H1 (cell line): ENCODE measurements at places on chromosomes 11 and 22. TPM values are rescaled to one million over a fixed set of nuclear protein-coding genes. Genes with fewer than 3 reads are reported as not detected.

FGF4 gene
- total RNA-seq: 2.0 TPM in 2 replicates

SNAP29 gene
- 11.2 and 15.0 TPM in 2 replicates for total RNA-seq

TANGO2 gene
- 10.1 and 13.6 TPM in 2 replicates for total RNA-seq

PARVG gene
- 0.37 and 0.50 TPM in 2 replicates for total RNA-seq

TENM4 gene
- 7.2 and 8.8 TPM in 2 replicates for total RNA-seq

DNA sequence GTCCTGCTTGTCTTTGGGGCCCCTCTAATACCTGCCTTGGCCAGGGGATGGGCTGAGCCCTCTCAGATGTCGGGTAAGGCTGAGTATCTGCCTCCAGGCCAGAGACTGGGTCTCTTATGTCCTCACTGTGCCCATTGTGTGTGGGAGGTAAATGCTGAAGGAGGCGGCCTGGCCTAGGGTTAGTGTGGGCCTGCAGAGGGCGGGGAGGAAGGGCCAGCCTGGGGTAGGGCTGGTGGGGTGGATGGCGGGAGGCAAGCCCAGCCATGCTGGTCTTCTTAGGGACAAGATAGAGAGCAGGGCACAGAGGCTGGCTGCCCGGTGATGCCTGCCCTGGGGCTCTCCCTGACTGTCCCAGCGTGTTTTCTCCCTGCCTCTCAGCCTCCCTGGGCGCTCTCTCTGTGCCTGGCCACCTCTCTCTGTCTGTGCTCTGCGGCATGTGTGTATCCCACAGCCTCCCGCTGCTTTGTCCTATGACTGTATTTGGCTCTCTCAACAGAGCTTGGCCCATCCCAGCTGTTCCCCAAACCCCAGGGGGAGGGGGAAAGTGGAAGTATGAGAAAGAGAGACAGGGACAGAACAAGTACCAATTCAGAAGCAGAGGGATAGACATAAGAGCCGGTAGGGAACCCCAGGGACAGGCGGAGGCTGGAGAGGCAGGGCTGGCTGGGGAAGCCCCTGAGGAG, 57.0 kb downstream of the PDE2A start:
- DNase-seq: no peak

- no peak for DNase-seq
Observed at GRCh38 chr11:16816358-16817270, 78.2 kb downstream of the C11orf58 start.

GRCh38 chr11:74070723-74071492, 62.0 kb upstream of the UCP3 start:
- no peak for DNase-seq

DNA sequence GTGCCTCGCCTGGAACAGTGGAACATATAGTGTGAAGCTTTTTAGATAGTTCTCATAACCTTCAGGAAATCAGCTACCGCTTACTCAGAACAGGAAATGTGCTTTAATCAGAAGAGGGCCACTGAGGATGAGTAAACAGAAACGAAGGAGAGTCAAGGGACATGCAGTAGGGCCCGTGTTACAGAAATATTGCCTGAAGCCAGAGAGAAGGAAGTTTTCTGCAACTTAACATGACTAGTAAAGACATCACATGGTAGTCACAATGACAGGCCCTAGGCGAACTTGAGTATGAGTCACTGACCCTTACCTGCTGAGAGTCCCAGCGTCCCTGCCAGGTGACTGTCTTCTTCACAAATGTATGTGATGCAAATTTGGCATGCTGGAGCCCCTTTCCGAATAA, 39.4 kb downstream of the CARD18 start:
- no peak for DNase-seq

- DNase-seq: no peak
Observed at GRCh38 chr11:17605651-17606122, 58.6 kb downstream of the OTOG start.

GRCh38 chr22:26579331-26579886, 10.5 kb downstream of the TPST2 start:
- DNase-seq: no peak

DNA sequence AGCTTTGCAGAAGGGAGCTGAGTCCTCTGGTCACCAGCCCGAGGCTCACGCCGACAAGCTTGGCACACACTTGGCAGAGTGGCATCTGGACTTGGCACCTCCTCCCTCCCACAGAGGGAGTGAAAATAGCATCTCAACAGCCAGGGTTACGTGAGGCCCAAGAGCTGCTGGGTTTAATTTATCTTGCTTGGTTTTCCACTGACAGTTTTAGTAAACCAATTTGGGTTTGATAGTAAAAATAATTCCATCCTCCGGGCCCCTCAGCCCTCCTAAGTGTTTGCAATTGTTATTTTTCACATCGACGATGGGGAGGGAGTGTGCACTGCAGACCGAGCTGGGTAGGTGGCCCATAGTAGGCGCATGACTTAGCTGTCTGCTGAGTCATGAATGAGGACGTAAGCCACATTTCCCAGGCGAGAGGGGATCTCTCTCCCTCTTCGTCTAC, 107.6 kb upstream of the ASPHD2 start:
- DNase-seq: no peak

- no peak for DNase-seq
Observed at GRCh38 chr11:87966694-87967093, 208.5 kb downstream of the RAB38 start.

DNA sequence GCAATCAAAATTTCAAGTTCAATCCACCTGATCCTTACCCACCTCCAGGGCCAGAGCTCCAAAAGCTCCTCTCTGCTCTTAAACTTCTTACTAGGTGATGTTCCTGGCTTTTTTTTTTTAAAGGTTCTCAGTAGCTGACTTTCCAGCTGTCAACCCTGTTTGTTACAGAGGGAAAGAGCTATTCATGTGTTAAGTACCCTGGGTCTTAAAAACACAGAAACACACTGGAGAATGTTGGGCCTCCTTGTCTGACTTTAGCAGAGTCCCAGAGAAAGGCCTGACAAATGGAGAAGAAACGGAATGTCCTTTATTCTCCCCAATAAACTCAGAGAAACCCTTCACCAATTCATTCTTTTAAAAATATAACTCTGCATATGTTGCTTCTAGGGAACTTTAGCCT, 3.2 kb downstream of the LRRC4C start:
- no peak for DNase-seq

GRCh38 chr11:45736424-45736823, 68.5 kb upstream of the SLC35C1 start:
- DNase-seq: no peak

DNA sequence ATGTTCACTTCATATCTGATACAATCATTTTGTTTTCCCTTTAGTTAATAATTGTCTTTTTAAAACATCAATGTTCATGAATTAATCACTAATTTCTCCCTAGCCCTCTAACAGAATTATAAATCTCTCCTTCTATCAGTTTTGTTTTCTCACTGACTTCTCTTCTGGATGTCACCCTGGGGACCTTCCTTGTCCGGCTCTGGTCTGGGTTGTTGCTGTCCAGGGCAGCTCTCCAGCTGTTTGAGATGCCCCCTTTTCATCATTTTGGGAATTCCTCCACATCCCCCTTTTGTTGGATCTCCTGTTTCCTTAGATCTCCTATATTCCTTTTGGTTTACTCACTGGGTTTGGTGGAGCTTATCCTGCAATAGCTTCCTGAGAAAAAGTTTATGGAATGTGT, 35.6 kb upstream of the PSMA1 start:
- DNase-seq: no peak

GRCh38 chr22:25021976-25022711, 69.6 kb downstream of the KIAA1671 start:
- DNase-seq: no peak

- no peak for DNase-seq
Observed at GRCh38 chr22:49344656-49345055, 483.0 kb downstream of the BRD1 start.

DNA sequence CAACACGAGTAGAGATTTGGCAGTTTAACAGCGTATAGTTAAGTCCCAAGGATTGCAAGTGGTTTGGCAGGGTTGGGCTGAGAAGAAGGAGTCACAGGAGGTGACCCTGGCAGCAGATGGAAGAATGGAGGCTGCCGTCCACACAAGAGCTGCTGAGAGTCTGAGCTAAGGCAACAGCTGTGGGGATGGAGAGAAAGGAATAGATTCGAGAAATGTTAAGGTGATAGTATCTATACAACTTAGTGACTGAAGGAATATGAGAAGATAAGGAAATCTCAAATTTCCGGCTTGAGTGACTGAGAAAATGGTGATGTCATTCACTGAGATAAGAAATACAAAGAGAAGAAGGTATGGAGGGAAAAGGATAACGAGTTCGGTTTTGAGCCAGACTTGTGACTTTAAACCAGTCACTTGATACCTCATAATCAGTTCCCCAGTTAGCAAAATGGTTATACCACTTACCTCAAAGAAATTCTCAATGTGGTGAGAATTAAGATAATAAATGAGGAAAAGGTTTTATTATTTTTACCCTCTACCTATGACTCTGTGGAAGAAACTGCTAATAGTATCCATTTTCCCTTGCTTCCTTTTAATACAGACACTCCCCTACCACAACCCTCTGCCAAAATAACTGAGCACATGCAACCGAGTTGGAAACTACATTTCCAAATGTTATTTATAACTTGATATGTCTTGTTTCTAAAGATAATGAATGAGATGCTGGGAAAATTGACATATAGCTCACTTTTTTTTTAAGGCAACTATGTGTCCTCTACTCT, 30.7 kb downstream of the FAM168A start:
- DNase-seq: no peak

DNA sequence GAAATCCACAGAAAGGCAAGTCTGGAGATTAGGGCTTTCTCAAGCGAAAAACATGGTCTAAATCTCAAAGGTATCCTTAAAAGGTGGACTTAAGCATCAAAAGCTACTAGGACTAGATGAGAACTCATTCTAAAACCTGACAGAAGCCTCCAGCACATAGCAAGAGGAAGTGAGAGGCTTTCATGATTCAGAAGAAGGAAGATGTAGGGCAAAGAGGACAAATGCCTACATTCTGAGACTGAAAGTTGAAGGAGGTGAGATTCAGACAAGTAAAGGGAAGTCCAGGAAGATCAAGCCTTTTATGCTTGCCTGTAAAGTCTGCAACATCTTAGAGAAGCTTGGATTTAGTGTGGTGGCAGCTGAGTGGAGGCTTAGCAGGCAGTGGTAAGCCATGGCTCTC, 98.9 kb downstream of the PGR start:
- DNase-seq: no peak

- no peak for DNase-seq
Observed at GRCh38 chr11:61694946-61695706, 14.9 kb downstream of the DAGLA start.

DNA sequence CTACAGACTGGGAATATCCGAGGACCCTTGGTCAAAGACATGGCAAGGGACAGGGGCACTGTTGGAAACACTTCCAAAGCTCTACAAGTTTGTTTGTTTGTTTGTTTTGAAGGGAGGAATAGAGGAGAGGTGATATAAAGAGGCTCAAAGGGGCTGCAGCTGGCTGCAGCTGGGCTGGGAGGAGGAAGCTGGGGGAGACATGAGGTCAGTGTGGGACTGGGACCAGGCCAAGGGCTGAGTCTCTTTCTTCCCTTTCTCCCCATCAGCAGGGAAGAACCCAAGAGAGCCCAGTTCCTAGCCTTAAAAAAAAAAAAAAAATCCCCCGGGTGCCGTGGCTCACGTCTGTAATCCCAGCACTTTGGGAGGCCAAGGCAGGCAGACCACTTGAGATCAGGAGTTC, 5.0 kb downstream of the RHOG start:
- DNase-seq: no peak

- no peak for DNase-seq
Observed at GRCh38 chr11:1919391-1920127, at the start of gene TNNT3. Gene TNNT3 (plus strand): TSS chr11:1919703. CDS start chr11:1922875, 3,172 bp downstream.

- DNase-seq: peak; percentile 34
Observed at GRCh38 chr11:69218946-69219720, 63.4 kb downstream of the SMIM38 start.

DNA sequence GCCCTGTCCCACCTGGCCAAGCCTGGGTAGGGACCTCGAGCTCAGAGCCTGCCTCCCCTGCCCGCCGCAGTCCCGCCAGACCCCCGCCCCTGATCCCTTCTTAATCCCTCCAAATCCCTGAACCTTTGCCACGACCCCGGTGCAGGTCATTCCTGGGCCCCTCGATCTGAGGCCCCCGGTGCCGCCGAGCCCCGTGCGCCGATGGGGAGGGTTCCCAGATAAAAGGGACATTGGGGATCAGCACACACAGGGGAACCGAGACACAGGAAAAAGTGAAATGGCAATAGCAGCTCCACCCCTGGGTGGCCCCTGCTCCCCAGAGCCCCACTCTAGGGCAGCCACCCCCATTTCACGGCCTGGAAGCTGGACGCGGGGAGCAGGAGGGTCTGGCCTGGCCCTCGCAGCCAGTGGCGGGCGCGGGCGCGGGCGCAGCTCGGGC, 1.3 kb upstream of the WNT7B start:
- no peak for DNase-seq

DNA sequence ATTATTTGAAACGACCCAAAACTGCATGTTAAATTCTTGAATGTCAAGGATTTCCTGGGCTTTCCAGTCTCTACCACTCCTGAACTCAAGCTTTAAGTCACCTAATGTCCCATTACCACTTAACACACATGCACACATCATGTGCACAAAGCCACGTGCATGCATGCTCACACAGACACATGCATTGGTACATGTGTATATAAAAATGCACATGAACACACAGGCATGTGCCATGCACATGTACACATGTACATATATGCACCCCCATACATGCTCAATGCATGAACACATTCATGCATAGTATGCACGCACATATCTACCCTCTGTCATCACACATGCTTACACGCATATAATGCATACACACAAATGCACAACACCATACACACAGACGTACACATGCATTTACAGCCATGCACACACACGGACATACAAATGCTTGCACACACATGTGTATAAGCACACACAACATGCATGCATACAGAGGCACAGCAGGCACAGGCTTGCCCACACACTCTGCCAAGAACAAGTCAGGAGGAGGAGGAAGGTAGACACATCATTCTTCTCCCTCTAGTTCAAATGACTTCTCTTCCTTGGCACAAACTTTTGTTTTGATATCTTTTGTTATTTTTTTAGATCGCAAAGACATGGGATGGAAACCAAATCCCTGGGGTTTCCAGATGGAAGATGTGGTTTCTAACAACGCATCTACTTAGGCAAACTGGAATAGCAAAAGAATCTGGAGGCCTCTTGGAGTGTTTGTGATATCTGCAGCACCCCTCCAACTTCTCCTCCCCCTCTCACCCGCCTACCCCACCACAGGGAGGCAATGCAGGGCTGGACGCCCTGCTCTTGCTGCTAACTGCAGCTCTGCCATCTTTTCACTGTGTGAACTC, 24.6 kb downstream of the RASD2 start:
- no peak for DNase-seq

- DNase-seq: no peak
Observed at GRCh38 chr22:23213581-23214334, 33.4 kb downstream of the BCR start.

DNA sequence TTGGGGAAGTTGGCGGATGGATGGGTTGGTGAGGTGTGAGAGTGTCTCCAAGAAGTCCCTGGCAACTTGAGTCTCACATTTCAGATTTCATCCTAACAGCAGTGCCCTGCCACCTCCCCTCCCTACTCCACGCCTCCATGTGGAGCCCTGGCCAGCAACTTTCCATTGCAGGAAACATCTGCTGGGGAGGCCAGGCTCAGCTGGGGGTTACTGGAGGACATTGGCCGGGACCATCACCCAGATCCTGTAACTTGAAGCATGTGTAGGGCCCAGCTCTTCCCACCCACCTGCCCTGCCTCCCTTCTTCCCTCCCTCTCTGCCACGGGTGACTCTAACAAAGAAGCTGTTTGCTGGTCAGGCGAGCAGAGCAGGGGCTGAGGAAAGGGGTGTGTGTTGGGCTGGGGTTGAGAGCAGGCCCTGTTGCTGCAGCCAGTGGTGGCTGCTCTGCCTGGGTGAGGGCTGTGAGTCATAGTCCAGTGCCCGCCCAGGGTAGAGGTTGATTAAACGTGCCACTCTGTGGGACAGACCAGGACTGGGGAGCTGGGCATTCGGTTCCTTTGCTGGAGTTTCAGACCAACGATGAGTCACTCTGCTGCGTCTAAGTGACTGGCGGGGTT, 64.0 kb downstream of the SCN3B start:
- DNase-seq: no peak

- DNase-seq: no peak
Observed at GRCh38 chr11:95378111-95378510, 147.1 kb upstream of the SESN3 start.
